CMK (cell line): ENCODE measurements at places on chromosomes 2 and 18.

GRCh38 chr2:12389344-12390045 is 327.2 kb upstream of the TRIB2 start:
- DNase-seq = no peak

- no peak for DNase-seq
Measured at GRCh38 chr18:62209046-62209445, 22.0 kb downstream of the RELCH start.

GRCh38 chr2:182954789-182955188 is 83.5 kb downstream of the NCKAP1 start:
- no peak for DNase-seq

- no peak for DNase-seq
Measured at GRCh38 chr2:187774551-187775071, 220.4 kb upstream of the TFPI start.

DNA sequence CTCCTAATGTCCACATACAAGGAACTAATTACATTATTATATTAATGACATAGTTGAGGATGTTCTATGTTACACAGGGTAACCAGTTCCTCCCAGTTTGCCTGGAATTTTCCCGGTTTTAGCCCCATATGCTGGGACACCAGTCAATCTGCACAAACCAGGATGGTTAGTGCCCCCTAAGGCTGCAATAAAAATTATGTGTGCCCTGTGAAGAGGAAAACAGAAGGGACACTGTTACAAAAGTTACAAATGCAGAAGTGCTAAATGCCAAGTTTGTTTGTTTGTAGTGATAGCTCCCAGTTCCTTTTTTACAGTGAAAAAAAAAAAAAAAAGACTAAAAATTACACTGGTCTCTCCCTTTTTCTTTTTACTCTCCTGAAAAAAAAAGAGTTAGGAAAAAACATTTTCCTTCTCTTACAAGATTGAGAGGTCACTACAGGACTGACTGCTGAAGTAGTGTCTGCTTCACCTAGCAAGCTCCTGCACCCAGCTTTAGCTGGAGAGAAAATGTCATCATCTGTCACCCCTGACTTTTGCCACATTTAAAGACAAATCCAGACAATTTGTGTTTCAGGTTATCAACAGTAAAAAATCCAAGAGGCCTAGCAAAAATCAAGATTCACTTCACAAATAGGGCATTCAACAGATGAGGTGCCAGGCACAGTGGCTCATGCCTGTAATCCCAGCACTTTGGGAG is 3.2 kb downstream of the ANKRD44 start:
- DNase-seq = no peak

GRCh38 chr2:73003027-73003426 is 68.5 kb downstream of the SFXN5 start:
- DNase-seq = no peak

DNA sequence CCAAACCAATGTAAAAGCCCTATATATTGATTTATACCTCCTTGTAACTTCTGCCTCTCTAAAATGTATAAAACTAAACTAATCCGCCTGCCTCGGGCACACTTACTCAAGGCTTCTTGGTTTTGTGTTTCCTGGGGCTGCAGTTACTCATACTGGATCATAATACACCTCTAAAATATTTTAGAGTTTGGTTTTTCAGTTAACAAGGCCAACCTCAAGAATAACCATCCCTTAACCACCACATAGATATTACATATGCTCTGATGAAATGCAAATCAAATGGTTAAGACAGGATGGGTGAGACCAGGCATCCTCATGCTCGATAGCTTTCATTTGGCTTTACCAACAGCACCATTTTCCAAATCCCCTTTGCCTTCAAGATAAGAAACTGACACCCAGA is 46.4 kb downstream of the UXS1 start:
- no peak for DNase-seq

DNA sequence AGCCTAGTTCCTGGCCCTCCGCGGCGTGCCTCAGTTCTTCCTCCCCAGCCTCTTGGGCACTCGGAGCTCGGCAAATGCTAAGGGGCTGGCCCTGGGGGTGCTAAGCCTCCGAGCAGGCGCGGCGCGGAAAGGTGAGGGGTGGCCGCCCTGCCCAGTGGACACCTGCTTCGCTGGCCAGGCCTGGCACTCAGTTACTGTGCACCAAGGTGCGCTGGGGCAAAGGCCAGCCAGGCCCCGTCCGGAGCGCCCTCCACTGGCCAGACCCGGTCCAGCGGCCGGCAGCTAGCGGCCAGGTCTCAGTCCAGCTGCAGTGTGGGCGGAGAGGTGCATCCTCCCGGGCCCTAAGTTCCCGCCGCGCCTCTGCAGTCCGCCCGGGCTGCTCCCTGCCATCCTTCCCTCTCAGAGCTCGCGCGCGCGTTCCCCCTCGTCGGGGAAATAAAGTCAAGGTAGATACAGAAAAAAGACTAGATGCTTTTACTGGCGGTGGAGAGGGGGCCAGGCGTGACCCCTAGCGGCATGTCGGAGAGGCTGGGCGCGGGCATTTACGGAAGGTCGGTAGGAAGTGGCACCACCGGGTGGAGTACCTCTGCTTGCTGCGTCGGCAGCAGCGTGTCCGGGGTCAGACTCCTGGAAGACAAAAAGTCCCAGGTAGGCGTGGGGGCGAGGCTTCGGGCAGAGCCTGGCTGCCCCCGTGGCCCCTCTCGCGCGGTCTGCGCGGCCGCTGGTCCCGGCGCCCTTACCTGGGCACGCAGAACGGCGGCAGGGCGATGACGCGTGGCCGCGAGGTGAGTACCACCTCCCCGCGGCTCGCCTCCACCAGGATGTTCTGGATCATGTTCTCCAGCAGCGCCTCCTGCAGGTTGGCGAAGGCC is 9.4 kb upstream of the CRYBA2 start:
- no peak for DNase-seq

DNA sequence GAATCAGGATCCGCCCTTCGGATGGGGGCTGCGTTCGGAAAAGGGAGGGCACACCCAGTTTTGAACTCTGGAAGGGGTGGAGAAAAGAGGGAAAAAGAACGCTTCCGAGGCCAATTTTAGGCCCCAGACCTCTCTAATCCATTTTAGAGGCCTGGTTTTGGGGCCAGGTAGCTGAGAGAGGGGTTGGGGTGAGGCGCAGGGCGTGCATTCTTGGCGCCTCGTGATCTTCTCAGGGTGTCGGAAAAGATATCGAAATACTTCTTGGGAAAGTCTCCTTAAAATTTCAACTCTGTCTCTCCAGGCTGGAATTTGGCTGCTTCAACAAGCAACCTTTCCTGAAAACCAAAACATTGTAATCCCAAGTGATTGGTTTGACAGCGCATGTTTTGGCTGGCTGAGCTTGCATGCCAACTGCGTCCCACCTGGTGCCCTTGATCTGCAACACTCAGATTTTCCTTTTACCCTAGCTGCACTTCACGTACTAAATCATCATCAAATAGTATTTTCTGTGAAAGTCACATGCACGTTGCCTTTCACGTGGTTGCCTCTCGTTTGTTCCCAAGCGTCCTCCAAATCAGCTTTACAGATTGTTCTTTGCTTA is 864 bp upstream of the XPO1 start:
- DNase-seq = no peak

GRCh38 chr2:9336576-9337314 is 86.6 kb downstream of the ITGB1BP1 start:
- DNase-seq = no peak

- no peak for DNase-seq
Measured at GRCh38 chr2:59322005-59322404, 1080.9 kb upstream of the FANCL start.

DNA sequence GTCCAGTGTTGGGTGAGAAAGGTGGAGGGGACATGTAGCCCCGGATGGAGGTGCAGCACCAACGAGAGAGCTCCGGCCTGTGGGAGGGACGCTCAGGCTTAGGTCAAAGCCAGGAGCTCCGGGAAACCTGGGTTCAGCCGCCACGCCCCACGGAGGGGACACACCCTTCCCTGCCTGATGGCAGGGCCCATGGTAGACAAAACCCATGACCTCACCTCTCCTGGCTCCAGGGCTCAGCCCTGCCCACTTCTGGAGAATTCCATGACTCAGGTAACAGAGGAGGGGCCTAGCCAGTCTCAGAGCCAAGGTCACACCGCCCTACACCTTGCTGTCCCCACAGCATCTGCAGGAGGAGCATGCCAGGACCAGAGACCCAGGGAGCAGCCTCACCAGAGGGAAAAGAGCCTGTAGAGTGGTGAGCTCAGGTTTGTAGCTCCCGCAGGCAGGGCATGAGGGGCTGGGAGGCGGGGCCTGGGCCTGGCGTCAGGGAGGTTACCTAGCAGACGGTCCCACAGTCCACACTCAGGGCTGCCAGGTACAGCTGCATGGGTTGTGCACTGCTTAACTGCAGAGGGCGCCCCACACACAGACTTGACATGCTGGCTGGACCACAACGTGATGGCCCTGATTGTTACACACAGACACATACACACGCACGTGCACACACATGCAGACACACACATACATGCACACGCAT is 70.8 kb upstream of the SMAD7 start:
- no peak for DNase-seq

DNA sequence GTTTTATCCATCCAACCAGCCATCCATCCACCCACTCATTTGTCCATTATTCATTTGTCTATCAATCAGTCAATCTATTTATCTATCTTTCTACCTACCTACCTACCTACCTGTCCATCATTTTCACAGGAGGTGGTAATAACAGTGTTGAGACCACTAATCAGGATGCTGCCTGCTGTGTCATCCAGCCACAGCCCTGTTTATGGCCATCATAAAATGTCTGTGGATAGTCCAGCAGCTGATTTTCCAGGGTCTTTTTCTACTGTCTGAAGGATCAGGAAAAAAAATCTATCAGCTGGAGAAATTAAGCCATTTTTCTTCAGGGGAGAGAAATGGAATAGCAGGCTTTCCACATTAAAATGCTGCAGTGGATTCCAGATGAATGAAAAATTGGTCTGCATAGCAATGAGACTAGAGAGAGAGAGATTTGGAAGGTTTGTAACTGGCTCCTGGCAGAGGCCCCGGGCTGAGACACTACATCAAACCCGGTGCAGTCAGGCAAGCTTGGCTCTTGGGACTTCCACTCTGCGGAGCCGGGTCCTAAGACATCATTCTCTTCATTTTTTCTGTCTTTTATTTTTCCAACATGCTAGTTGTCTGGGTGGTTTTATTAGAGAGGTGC is 33.0 kb upstream of the BOD1L2 start:
- DNase-seq = no peak

DNA sequence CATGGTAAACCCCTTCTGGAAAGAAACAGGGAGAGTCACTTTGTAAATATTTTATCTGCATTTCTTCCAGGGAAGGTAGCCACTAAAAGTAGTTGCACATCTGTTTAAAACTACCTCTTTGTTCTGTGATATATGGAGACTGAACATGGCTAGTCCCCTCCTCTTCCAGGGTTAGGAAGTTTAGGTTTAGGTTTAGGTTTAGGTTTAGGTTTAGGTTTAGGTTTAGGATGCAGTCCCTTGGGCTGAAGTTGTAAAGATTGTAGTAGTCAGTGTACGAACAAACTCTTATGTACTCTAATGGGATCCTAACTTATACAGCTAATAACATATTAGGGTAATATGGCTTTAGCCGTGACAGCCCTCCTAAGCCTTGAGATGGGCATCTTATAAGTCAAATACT is 880.2 kb upstream of the TMEFF2 start:
- no peak for DNase-seq
